DND-41 (cell line): ENCODE measurements at places on chromosomes 4 and X.

DNA sequence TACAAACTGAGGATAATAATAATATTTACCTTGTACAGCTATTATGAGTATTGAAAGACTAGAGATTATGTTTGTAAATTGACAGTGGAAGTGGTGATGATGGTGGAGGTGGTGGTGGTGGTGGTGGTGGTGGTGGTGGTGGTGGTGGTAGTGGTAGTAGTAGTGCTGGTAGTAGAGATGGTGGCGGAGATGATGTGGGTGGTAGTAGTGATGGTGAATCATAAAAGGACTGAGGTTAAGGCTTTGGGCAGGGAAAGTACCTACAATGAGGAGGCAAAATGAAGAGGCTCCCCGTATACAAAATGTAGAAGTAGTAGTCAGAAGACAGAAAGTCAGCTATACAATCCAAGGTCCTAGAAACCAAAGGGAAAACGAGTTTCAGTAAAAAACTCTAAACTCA is 214.1 kb downstream of the BCOR start:
- no peak for DNase-seq

- no peak for DNase-seq
Measured at GRCh38 chr4:183636503-183636902, 22.5 kb downstream of the RWDD4 start.

- no peak for DNase-seq
Measured at GRCh38 chr4:154727540-154727939, 16.3 kb upstream of the LRAT start.

- no peak for DNase-seq
Measured at GRCh38 chr4:105106426-105106825, 40.2 kb upstream of the TET2 start.

DNA sequence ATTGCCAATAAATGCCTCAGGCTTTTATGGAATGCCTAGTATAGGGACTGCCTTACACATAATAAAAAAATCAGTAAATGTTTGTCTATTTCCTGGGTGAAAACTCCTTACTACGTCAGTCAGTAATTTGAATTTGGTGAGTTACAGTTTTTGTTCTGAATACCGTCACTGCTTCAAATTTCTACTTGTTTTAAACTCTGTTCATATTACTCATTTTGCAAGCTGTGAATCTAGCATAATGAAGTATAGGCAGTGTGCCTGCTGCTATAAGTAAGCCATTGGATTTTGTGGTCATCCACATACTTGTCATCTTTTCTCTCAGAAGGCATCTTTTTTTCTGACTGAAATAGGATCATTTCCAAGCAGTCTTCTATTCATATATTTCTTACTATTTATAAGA is 43.1 kb downstream of the SYNPO2 start:
- DNase-seq, result no peak

GRCh38 chr4:47837094-47837907 is 566 bp downstream of the CORIN start:
- DNase-seq, result peak; percentile 65

DNA sequence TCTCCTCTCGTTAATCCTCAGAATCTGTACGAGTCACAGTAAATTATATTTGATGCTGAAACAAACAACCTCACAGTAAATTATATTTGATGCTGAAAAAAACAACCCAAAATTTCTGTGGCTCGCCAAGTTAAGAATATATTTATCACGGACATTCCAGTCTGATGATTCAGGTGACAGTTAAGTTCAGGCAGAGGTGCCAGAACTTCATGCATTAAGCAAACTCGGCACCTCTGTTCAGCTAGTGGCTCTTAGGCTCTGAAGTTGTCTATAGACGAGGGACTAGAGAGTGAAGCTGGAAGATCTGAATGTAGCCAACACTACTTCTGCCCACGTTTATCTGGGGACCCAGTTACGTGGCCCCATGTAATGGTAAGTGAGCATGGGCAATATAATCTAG is 132.2 kb upstream of the AGA start:
- no peak for DNase-seq

GRCh38 chr4:25775166-25775565 is 87.6 kb downstream of the SEL1L3 start:
- no peak for DNase-seq

- no peak for DNase-seq
Measured at GRCh38 chr4:1166509-1167243, 5.7 kb downstream of the SPON2 start.

DNA sequence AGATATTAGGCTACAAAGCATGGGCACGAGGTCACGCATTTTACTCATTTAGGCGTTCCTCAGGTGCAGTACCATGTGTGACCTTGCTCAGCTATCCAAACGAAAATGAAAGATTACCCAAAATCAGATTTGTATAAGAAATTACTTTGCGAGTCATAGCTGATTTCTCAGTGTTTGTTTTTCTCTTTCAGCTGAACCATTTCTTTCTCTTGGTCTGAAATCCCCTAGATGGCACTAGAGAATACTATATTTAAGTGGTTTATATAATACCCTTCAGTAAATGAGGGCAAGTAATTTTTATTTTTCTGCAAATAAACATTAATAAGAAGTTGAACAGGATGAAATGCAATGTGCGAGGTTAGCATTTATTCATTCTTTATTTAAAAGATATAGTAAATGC is 496.6 kb downstream of the STIM2 start:
- no peak for DNase-seq

DNA sequence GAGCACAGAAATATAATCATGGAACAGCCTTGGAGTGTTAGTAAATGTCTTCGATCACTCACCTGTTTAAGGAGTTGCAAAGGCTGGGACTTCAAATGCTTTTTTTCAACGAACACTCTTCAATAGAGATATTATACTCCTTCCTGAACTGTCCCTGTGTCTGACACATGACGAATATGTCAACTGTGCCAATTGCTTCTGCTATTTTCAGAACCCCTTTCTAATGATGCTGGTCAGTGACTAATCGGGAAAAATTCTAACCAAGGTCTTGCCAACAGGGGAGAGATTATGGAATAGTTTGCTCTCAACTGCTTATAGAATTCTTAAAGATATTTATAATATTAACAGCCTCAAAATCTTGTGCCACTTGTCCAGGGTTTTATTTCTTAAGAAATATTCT is 8.5 kb upstream of the KLHL34 start:
- DNase-seq, result no peak

DNA sequence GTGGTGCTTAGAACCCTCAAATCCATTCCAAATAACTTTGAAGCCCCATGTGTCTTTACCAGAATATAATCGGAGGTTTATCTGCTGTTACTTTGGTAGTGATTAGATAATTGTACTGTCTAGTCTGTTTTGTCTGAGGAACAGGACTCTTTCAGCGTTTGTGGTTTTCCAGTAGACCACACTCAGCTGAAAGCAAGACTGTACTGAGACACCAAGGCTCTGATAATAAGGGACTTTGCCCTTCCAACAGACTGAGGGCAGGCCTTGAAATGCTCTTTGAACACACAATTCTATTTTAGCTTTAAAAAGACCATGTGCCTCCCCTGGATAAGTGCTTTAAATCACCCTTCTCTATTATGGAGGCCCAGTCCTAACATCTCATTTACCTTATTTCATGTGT is 76.1 kb downstream of the KLHL8 start:
- peak; percentile 19 for DNase-seq

DNA sequence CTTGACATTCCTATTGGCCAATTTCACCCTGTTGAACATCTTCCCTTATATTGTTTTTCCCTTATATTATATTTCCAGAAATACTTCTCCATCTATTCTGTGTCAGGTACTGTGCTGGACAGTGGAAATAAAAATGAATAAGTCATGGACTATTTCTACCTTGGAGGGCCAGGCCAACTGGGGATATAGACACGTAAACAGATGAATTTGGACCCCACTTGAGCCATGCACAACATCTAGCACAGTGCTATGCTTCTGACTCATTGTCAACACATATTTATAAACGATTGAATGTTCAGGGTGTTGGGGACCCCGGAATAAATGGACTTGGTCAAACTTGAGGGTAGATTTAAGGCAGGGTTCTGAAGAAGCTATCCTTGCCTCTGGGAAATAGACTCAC is 111.1 kb downstream of the ANK2 start:
- no peak for DNase-seq
